Spinal cord (tissue), 10 donors: ENCODE measurements at places on chromosomes 16 and 17. TPM values are rescaled to one million over a fixed set of nuclear protein-coding genes. Genes with fewer than 3 reads are reported as not detected.

Gene PRSS21
- not detected for polyA plus RNA-seq

DNA sequence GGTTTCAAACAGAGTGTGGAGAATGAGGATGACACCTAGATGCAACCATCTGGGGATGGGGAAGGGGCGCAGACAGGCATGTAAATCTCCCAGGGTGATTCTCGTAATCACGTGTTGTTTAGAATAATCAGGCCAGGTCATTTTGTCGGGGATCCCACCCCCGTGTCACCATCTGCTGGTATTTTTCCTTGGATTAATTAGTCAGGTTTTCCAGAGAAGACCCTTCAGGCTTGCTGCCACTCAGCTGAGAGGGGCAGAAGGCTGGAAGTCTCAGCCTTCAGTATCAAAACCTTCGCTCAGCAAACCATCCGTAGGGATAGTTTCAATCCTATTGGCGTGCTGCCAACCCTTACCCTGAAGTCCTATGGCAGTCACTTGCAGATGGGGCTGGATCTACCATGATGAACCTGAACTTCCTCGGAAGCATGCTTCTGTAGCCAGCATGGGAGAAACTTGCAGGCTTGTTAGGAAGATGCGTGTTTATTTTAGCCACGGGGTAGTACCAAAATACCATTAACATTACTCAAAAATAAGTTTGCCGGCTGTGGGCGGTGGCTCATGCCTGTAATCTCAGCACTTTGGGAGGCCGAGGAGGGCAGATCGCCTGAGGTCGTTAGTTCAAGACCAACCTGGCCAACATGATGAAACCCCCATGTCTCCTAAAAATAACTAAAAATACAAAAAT lies 7.5 kb upstream of the ADCY9 start:
- no peak for DNase-seq
- no peak overlapping the region for H3K27ac ChIP-seq
- H3K4me3 ChIP-seq, result no peak overlapping the region
- H3K4me1 ChIP-seq, result no peaks in the 10 kb centered on the region
- no peaks in the 10 kb centered on the region for H3K36me3 ChIP-seq
- H3K27me3 ChIP-seq, result no peaks in the 10 kb centered on the region

Gene CCL8
- polyA plus RNA-seq, result not detected

DNA sequence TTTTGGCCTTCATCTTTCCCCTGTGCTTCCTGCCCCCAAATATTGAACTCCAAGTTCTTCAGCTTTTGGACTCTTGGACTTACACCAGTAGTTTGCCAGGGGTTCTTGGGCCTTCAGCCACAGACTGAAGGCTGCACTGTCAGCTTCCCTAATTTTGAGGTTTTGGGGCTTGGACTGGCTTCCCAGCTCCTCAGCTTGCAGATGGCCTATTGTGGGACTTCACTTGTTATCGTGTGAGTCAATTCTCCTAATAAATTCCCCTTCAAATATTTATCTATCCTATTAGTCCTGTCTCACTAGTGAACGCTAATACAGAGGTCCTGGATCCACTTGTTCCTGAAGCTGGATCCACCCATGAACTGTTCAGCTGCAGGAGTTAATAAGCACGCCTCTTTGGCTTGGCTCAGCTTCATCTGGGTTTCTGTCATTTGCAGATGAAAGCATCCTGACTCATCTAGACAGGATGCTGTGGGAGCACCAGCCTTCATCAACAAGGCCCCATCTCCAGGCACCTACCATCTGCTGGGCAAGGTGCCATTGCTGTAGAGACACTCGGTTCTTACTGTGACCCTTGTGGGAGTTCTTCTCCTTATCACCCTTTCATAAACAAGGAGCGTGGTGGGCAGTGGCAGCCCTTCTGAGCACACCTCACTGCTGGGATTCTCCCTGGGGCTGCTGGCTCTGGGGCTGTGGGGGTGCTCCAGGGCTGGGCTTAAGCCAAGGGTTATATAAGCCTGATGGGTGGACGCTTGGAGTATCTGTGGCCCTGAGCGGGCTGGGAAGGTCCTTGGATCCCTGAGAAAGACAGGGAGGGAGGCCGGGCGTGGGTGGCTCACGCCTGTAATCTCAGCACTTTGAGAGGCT lies 23.1 kb downstream of the LAT start:
- no peaks in the 10 kb centered on the region for H3K4me1 ChIP-seq
- H3K36me3 ChIP-seq, result no peaks in the 10 kb centered on the region
- no peak overlapping the region for H3K4me3 ChIP-seq
- no peak for DNase-seq
- H3K27ac ChIP-seq, result no peak overlapping the region

GRCh38 chr16:56482683-56483236 lies 31.4 kb downstream of the OGFOD1 start:
- H3K27me3 ChIP-seq, result no peaks in the 10 kb centered on the region
- no peak overlapping the region for H3K4me3 ChIP-seq
- no peak for DNase-seq
- H3K36me3 ChIP-seq, result peaks cover 26% of the 10 kb centered on the region

DNA sequence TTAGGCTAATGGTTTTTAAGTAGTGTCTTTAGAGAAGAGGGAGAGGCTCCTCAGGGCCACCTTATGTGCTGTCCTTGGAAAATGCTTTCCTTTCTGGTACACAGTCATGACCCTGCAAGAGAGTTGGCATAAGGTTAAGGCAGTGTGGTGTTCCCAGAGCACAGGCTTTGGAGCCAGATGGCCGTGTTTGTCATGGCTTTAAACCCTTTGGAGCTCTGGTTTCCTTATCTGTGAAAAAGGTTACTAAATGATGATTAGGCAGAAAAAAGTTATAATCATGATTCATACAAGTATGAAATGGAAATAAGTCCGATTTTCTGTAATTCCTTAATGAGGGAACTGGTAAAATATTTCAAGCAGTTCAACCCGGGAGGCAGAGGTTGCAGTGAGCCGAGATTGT lies 13.2 kb downstream of the UTP4 start:
- no peaks in the 10 kb centered on the region for H3K4me1 ChIP-seq
- no peaks in the 10 kb centered on the region for H3K27me3 ChIP-seq
- no peak for DNase-seq
- no peak overlapping the region for H3K27ac ChIP-seq
- no peak overlapping the region for H3K4me3 ChIP-seq
- H3K36me3 ChIP-seq, result peaks cover 50% of the 10 kb centered on the region

Gene MGAT5B
- 80.5 TPM for polyA plus RNA-seq

Gene TBC1D3B
- 14.2 TPM for polyA plus RNA-seq

DNA sequence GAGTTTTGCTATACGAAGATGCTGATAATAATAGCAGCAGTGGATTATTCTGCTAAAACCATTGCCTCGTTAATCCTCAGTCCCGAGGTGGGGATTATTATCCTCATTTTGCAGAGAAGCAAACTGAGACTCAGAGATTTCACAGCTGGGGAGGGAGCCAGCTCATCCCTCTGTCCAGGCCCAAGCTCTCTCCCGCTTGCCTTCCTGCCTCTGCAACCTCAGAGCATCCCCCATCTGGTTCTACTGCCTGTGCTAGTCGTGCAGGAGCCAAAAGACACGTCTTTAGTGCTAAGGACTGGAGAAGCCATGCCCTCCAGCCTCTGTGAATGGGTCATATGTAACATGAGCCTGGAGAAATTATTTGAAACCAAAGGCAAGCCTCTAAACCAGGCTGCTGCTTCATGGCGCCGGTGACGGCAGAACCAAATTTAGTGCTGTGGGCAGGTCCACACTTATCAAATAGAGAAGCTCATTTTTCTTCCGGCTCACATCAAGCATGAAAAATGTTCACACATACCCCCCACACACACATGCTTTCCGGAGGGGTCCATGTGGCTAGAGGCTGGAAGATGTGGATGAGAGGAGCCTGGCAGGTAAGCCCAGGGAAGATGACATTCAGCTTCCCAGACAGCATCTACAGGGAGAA lies 13.5 kb downstream of the MAPT start:
- peak; percentile 63 for DNase-seq
- no peak overlapping the region for H3K4me3 ChIP-seq
- H3K27me3 ChIP-seq, result no peaks in the 10 kb centered on the region
- H3K27ac ChIP-seq, result no peak overlapping the region
- peaks cover 31% of the 10 kb centered on the region for H3K4me1 ChIP-seq

Gene MYCBPAP
- 5.0 TPM for polyA plus RNA-seq

Gene SLFN12
- 2.9 TPM for polyA plus RNA-seq

Gene OSGIN1
- polyA plus RNA-seq, result 0.92 TPM

Gene RASL10B
- polyA plus RNA-seq, result 45.4 TPM

DNA sequence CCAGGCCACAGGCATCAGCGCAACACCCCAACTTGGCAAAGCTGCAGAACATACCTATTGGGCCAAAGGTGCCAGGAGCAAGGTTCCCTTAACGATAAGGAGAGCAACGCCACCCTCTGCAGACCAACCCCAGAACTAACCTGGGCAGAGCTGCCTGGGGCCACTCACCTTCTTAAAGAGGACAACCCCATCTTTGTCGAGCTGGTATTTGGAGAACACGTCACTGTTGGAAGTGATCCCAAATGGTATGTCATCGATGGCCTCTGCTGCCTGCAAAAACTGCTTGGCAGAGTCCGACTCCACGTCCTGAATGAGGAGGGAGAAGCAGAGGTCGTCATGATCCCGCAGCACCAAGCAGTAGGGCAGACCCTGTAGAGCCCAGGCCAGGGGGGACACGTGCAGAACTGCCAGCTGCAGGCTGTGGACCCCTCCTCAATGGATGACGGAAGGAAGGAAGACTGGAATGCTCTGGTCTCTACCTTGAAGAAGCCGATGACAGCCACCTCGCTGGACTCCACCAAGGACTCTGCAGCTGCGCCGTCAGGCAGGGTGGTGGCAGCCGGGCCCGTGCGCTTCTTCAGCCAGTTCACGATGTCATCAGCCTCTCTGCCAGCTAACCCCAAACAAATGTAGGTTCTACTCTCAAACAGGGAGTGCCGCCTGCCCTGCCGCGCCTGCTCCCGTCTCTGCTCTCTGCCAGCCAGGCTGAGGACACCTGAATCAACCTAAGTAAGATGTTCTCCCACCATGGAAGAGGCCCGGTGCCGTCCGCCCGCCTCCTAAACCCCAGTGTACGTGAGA lies 5.2 kb downstream of the P4HB start:
- DNase-seq, result no peak
- H3K27me3 ChIP-seq, result no peaks in the 10 kb centered on the region
- no peak overlapping the region for H3K27ac ChIP-seq

Gene TBC1D3G
- not detected for polyA plus RNA-seq

Gene APRT
- polyA plus RNA-seq, result 61.4 TPM

DNA sequence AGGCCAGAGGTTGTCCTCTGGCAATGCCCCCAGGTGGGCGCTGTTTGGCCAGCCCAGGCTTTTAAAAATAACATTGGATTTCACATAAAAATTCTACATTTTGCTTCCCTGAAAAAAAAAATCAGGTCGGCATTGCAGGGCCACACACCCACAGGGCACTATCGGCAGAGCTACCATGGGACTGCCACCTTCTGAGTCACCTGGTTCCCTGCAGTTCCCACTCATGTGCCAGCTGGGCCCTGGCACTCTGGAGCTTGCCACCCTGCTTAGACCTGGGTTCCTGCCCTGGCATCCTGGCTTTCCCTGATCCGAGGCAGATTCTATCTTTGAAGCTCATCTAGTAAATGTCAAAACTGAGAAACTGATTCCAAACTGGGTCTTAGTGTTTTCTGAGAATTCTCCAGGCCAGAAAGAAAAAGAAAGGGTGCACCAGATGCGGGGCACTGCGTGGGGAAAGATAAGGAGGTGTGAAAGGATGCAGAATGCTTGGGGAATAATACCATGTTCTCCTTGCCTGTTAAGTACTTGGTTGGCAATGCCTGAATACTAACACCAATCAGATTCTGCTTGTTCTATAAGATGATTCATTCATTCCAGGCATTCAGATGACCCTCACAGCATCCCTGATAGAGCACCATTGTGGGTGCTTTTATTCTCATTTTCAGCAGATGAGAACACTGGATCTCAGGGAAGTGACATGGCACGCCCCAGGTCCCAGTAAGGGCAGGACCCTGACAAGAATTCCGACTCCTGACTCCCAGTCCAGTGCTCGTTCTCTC lies 51.8 kb downstream of the RAI1 start:
- no peak for DNase-seq
- no peak overlapping the region for H3K27ac ChIP-seq
- no peak overlapping the region for H3K4me3 ChIP-seq
- H3K36me3 ChIP-seq, result peaks cover 38% of the 10 kb centered on the region
- H3K27me3 ChIP-seq, result no peaks in the 10 kb centered on the region

Gene MEIOB
- 1.4 TPM for polyA plus RNA-seq

DNA sequence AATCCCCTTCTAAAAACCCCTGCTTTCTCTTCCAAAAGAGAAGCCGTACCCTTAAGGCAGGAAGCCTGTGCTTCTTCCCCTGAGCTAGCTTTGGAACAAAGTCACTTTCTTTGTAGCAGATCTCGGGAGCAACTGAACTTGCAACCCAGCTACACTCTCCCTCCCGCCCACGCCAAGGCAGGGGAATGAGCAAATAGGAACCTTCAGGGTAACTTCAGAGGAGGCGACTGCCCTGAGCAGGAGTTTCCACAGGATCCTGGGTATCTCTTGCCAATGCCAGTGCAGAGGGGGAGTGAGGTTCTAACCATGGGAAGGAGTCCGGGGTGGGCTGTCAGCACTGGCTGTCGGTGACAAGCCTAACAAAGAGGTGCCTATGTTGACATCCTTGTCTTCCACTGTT lies 5.9 kb upstream of the PIRT start:
- peak; percentile 51 for DNase-seq
- H3K4me3 ChIP-seq, result no peak overlapping the region
- peaks cover 2% of the 10 kb centered on the region for H3K27me3 ChIP-seq
- H3K27ac ChIP-seq, result peak overlapping the region; percentile 65

DNA sequence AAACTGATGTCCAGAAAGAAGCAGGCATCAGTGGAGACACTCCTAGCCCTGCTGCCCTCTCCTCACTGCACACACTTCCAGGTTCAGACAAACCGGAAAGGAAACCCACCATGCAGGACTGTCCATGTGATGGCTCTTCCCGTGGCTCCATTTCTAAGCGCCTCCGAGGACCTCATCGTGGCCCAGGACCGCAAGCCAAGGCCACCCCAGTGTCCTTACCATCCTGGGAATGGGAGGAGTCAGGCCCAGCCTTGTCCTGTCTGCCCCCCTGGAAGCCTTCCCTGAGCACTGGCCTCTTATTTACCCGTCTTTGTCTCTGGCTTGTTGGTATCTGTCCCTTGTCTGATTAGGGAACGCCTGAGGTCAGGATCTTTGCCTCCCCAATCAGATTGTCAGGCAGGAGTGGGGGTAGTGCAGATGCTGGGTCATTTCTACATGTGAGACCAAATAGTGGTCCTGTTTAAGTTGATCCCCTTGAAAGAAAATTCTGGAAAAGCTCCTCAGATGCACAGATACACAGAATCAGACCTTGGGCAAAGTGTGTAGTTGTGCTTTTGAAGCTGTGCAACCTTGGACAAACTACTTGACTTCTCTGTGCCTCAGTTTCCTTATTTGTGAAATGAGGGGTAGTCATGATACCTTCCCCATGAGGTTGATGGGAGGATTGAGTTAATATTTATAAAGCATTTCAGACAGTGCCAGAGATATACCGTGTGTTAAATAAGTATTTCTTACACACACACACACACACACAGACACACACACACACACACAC lies 744 bp downstream of the TAC4 start:
- H3K36me3 ChIP-seq, result peaks cover under 1% of the 10 kb centered on the region
- peaks cover 18% of the 10 kb centered on the region for H3K27me3 ChIP-seq
- no peak overlapping the region for H3K4me3 ChIP-seq
- H3K27ac ChIP-seq, result no peak overlapping the region

Gene NOS2
- 1.4 TPM for polyA plus RNA-seq

Gene RAB11FIP4
- polyA plus RNA-seq, result 45.1 TPM
